ENCODE measurements at places on chromosomes 11 and 22.

DNA sequence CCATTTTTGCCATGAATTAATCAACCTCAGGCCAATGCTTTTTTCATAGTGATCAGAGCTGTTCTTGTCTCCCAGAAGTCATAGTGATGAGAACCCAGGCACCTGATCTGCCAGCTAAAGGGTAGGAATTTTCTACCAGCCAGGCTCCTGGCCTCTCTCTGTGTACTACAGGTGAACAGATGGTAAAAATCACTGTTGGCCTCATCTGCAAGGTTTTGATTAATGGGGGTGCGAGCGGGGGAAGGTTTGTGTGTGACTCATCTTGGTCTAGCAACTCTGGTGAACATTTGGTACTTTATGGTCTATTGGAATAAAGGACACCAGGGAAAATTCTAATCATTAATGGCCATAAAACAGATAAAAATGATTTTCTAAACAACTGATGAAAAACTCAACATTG is 14.4 kb upstream of the APOL4 start:
- no peak for DNase-seq

GRCh38 chr22:19527861-19528417 is 3.7 kb upstream of the CLDN5 start:
- no peak for DNase-seq

DNA sequence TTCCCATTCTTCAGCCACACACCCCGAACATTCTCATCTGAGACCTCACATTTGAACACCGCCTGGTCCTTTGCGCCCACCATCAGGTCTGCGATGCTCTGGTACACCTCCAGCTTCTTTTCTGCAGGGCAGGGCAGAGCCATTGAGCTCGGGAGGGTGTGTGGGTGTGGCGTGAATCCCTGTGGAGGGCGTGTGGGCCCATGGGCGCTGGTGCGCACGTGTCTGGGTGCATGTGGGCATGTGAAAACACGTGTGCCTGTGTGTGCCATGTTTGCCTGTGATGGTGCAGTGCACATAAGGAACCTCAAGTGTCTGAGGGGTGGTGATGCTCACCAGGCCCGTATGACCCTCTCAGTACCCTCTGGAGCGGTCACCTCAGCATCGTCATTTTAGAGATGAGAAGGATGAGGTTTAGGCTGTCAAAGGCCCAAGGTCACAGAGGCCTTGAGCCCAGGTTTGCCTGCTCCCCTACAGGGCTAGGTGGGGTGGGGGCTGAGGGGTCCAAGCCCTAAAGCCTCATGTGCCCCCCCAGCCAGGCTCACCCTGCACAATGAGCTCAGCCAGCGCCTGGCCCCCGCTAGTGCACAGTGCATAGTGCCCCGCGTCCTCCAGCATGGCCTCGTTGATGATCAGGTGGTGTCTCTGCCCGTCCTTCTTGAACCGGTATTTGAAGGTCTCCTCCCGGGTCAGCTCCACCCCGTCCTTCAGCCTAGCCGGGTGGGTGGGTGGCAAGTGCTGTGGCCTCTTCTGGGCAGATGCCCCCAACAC is 10.3 kb downstream of the MYBPC3 start:
- no peak for DNase-seq

- DNase-seq: no peak
Measured at GRCh38 chr11:11731311-11732083, 109.7 kb upstream of the GALNT18 start.

- no peak for DNase-seq
Measured at GRCh38 chr11:94793002-94793401, 24.8 kb downstream of the AMOTL1 start.

- DNase-seq: no peak
Measured at GRCh38 chr11:68414496-68415221, 45.9 kb upstream of the PPP6R3 start.

DNA sequence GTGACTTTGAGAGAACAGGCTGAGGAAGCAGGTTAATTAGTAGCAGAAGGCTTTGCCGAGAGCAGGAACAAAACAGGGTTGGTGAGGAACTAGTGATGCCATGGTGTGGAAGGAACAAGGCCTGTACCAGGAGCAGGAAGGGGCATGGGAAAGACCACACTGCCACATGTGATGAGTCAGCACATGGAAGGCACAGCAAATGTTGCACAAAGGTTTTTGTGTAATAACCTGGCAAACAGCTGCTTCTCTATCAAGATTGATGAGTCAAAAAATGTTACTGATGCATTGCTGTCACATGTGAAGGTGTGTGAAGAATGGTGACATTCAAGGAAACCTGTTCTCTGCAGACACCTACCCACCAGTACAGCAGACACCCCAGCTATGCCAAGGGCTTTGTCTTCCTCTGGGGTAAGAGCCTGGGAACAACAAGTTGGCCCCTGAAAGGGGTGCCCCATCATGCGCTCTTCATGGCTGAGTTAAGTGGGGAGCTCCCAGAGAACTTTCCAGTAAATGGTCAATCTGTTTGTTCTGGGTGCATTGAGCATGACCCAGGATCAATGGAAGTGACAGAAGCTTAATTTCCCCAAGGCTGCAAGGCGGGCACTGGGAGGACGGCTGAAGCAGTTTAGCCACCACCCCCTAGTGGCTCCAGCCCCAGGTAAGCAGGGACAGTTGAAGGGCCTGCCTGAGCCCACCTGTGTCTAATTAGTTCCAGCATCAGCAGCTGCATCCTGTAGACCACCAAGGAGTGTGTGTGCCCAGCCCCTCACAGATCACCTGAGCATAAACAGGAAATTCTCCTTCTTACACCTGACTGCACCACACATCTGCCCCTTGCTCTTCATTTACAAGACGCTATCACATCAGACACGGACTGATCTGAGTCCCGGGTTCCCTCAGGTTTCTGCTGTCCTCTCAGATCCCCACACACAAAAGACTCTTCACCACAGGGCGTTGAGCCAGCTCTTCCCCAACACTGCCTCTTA is 47.6 kb downstream of the GGTLC2 start:
- DNase-seq: peak; percentile 30

DNA sequence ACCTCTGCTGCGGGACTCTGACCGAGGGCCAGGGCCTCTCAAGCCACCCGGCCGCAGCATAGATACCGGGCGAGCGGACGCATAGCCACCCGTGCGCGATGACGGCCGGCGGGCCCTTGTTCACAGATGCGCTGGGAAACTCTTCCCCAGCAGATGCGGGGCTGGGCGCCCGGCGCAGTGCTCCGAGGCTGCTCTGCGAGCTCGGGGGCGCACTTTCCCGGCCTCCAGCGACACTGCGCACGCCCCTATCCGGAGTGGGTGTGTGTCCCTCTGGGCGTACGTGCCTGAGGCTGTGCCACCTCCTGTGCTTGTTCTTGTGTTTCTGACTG is 104.7 kb upstream of the E2F8 start:
- no peak for DNase-seq

GRCh38 chr11:122404571-122404970 is 251.0 kb upstream of the UBASH3B start:
- no peak for DNase-seq
